ENCODE measurements at places on chromosomes 1 and 21.

- DNase-seq, result no peak
These were observed 21.8 kb upstream of the COL18A1 start for GRCh38 chr21:45383111-45383614.

GRCh38 chr1:110579460-110579859 is 26.7 kb downstream of the KCNA2 start:
- no peak for DNase-seq

DNA sequence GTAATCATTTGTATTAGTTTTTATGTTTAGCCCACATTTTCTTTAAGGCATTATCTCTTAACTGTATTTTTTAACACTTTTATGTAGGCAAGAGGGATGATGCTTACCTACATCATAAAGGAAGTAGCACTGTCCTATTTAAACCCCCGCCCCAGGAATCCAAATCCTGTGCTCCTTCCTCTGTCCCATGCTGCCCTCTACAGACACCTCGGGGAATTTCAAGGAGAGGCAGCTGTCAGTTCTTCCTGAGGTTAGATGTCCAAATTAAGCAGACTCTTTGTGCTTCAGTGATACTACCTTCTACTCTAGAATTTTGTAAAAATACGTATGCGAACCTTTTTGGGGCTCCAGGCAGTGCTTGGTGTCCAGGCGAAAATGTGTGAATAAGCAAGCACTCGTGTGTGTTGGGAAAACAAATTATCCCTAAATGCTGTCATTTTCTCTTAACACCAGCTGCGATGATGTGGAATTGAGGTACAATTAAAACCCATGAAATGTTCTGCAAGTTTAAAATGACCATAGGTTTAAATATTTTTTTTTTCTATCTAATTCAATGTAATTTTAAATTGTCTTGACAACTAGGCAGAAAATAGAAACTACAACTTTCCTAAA is 19.2 kb downstream of the CRCT1 start:
- no peak for DNase-seq

GRCh38 chr21:41367945-41368734 is 6.3 kb downstream of the MX2 start:
- DNase-seq, result no peak

GRCh38 chr1:244735404-244735803 is 82.5 kb downstream of the DESI2 start:
- DNase-seq, result no peak

- no peak for DNase-seq
These were observed 27.4 kb downstream of the ARHGEF16 start for GRCh38 chr1:3481836-3482375.

DNA sequence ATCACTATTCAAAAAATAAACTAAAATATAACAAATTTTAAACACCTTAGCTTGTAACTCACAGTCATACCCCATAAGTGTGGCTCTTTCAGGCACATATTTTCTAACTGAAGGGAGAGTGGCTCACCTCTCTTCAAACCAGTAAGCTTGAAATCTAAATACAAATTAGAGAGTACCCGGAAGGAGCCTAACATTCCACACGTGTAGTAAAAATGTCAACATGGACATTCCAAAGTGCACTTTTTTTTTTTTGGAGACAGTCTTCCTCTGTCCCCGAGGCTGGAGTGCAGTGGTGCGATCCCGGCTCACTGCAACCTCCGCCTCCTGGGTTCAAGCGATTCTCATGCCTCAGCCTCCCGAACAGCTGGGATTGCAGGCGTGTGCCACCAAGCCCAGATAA is 275.6 kb upstream of the ADGRL2 start:
- no peak for DNase-seq

GRCh38 chr1:199742547-199742946 is 285.0 kb upstream of the NR5A2 start:
- DNase-seq, result no peak

DNA sequence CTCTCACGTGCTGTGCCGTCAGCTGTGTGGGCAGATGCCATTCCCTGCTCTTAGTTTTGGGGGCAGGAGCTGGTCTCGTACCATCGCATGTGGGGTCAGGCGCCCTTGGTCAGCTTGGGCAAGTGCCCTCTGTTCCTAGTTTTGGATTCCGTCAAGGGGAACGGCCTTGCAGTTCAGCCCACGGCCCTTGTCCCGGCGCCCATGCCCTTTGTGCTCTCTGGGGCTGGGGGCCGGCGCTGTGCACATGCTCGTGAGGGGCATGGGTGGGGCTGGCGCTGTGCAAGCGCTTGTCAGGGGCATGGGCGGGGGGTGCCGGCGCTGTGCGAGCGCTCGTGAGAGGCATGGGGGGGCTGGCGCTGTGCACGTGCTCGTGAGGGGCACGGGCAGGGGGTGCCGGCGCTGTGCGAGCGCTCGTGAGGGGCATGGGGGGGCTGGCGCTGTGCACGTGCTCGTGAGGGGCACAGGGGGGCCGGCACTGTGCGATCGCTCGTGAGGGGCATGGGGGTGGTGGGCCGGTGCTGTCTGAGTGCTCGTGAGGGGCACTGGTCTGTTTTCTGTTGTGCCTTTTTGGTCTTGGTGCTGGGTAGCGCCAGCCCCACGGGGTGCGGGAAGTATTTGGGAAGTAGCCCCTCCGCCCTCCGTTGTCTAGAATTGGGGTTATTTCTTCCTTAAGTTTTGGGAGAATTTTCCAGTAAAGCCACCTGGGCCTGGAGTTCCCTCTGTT is 29.5 kb upstream of the DIP2A start:
- DNase-seq, result no peak

- DNase-seq, result no peak
These were observed 116.9 kb upstream of the NGF start for GRCh38 chr1:115454837-115455511.

DNA sequence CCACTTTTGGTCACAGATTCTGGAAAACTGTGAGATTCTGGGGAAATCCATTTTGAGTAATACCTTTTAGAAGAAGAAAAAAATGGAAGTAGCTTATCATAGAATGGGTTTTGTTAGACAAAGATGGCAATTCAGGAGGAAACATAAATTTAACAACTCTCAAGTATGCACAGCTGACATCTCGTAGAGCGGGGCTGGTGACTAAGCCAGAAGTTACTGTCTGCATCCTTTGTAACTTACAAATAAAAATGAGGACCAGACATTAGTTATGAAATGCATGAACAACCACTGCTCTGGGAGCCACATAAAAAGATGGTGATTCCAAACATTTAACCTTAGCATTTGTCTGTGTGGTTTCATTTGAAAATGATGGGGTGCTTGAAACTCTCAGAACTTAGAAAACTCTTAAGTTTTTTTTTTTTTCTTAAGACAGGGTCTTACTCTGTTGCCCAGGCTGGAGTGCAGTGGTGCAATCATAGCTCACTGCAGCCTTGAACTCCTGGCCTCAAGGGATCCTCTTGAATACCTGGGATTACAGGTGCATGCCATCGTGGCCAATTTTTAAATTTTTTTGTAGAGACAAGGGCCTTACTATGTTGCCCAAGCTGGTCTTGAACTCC is 49.2 kb upstream of the ATP5PO start:
- no peak for DNase-seq

DNA sequence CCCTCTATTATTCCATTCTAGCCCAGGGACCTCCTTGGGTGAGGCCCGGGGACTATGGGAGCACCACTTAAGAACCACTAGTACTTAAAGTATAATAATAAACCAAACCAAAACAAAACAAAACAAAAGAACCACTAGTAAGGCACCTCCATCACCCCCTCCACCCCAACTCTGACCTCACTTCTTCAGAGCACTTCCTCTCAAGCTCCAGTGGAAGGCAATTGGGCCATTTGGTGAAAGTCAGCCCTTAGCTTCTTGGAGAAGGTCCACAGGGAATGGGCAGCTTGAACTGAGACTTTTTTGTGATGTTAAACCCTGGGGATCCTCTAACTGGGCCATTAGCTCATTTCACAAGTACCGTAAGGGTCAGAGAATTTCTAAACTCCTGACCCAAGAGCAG is 237.3 kb downstream of the RHOU start:
- DNase-seq, result no peak

DNA sequence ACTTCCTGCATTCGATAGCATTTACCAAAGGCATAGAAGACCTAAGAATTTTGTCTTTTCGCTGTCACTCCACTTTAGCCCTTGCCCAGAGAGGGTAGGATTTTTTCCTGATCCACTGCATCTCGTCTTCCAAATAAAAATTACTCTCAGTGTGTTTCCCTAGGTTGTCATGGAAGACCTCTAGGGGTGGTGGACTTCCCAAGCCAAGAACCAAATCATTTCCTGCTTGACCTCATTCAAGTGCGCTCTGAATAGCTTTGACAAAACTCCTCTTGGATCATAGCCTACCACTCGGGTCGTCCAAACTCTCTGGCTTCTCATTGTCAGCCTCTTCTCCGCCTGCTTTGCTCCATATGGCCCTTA is 431 bp upstream of the C1orf52 start:
- DNase-seq, result no peak

DNA sequence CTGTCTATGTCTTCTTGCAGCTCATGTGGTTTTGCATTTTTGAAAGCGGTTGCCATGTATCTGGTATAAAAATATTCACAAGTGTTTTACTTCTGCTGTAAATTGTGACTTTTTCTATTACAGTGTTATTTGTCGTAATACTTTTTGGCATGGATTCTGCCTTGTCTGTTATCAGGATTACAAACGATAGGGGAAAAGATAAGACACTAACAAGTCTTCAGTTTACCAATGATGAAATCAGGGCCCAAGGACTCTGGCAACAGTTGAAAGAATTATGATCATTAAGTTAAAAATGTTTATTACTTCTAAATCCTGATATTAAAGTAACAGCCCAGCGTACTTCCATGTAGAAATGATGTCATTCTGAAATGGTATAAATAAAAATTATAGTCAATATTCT is 298.8 kb downstream of the KIF26B start:
- DNase-seq, result no peak

- no peak for DNase-seq
These were observed 31.9 kb upstream of the COL6A2 start for GRCh38 chr21:46065914-46066551.

GRCh38 chr1:15207031-15207828 is 39.8 kb upstream of the FHAD1 start:
- DNase-seq, result no peak

GRCh38 chr21:44903050-44903685 is 17.5 kb downstream of the ITGB2 start:
- no peak for DNase-seq

- no peak for DNase-seq
These were observed 87.8 kb downstream of the MRPL37 start for GRCh38 chr1:54287801-54288211.

DNA sequence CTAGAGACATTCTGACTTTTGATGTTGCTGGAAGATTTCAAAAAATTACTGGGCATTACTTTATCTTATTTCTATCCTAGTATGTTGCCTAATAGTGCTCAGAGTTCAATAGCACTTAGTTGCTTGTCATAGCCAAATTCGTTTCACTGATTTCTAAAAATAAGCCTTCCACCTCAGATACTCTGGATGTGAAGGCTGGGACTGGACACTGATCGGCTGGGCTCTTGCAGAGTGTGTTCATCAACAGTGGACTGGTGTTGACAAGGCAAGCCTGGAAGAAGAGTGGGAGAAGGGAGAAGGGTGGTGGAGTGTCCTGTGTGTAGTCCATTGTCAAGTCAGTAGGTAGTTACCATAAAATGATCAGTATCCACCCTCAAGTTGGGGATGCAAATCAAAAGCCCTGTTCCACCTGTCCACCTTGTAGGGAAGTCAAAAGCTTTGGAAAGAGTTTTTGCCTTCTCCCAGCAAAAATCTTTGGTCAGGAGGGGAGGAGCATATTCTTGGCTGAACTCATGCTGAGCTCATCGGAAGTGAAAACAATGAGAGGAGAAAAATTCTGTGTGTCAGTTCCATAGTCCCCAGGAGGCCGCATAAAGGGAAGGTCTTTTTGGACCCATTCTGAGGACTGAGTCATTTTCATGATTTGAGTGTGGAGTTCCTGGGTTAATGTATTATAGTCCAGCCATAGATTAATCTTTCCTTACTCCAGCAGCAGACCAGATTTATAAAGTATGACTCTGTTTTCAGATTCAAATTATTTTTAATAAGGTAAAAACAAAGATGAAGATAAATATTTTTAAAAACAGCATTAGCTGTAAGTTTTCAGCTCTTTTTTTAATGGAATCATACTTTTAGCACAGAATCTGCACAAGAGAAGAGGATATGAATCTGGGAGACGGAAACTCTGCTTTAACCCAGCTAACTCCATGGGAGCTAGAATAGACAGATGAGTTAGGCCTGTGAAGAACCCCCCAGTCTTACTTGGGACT is 99.5 kb upstream of the BMP8A start:
- DNase-seq, result no peak

DNA sequence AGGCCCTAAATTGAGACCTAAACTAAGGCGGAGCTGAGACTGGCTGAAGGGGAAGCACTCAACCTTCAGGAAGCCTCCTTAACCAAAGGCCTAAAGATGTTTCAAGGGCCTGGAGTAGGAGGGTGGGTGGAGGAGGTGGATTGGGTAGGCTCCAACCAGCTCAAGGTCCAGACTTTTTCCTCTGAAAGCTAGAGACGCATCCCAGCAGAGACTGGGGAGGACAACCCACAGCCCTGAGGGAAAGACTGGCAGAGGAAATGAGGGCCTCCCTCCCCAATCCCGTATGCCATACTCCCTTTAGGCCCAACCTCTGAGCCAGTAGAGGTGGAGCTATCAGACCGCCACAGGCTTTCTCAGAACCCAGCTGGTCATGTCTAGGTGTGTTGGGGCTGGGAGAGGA is 1.1 kb downstream of the ECM1 start:
- DNase-seq, result no peak

GRCh38 chr1:30723331-30723755 is at the start of gene MATN1:
Gene MATN1 (minus strand): TSS chr1:30723585. CDS start chr1:30723551, 34 bp downstream.
- DNase-seq, result no peak

GRCh38 chr1:16371725-16372124 is 4.7 kb downstream of the SZRD1 start:
- no peak for DNase-seq

DNA sequence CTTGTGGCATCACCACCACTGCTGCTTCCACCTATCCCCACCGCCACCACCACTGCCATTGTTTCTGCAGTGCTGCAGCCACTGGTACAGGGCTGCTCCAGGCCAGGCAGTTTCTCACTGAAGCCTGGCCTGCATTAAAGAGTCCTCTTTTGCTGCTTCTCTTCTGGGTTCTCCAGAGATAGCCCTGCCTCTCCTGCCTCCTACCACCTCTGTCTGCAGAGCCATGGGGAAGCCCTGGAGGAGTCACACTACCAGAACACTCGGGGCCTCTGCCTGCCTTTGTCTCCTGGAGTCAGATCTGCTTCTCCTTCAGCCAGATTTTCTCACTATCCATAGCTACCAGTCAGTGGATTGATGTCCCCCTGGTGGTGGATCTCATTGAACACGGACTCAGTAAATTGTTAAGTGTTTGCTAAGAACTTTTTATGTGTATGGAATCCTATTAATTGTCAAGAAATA is 37.7 kb upstream of the DDAH1 start:
- DNase-seq, result no peak

DNA sequence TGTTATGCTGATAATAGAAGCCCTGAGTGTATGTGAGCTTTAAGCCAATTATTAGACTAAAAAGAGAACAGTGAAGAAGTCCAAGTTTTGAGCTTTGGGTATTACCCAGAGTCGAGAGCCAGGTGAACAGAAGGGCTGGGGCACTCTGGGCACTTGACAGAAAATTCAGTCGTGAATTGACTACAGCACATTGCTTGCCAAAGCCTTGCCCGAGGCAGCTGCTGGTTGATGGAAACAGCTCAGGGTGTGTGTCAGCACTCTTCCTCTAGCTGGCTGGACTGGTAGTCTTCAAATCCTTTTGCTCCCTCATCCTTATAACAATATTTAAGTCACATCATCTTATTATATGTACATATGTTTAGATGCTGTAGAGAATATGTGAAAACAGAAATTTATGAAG is 21.3 kb downstream of the PDE4B start:
- DNase-seq, result no peak

Data from GOT3 (cell line).